ENCODE measurements at places on chromosomes 5 and 9. TPM values are rescaled to one million over a fixed set of nuclear protein-coding genes. Genes with fewer than 3 reads are reported as not detected.

Gene IL31RA
- total RNA-seq: 2.5 TPM

Gene DAPK1
- 45.5 TPM for total RNA-seq

Gene TAF11L4
- not detected for total RNA-seq

Gene MYOT
- total RNA-seq: not detected

Gene ELAVL2
- 1.2 TPM for total RNA-seq

Measured in epithelial cell of proximal tubule (primary cell).